IMR-90 (cell line): ENCODE measurements at places on chromosomes 1 and 21. TPM values are rescaled to one million over a fixed set of nuclear protein-coding genes. Genes with fewer than 3 reads are reported as not detected.

DNA sequence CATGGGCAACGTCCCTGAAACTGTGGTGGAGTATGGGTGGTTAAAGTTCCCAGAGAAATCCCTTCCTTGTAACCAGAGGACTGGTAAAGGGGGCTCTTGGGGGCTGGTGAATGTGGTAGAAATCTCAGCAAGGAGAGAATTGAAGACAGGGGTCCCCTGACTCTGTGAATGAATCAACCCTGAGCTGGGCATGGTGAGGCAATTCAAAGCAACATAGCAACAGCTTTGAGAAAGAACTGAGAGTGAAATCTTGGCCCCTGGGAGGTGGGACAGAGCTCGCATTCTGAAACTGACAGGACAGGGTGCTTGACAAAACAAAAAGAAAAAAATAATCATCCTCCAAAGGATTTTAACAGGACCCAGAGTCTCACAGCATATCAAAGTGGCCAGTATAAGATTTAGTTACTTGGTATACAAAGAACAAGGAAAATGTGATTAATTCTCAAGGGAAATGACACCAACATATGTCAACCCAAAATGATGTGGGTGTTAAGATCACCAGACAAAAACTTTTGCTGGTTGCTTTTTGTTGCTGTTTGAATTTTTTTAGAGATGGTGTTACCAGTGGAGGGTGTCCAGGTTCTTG is 11.7 kb upstream of the SUMO3 start:
- DNase-seq = no peak

DNA sequence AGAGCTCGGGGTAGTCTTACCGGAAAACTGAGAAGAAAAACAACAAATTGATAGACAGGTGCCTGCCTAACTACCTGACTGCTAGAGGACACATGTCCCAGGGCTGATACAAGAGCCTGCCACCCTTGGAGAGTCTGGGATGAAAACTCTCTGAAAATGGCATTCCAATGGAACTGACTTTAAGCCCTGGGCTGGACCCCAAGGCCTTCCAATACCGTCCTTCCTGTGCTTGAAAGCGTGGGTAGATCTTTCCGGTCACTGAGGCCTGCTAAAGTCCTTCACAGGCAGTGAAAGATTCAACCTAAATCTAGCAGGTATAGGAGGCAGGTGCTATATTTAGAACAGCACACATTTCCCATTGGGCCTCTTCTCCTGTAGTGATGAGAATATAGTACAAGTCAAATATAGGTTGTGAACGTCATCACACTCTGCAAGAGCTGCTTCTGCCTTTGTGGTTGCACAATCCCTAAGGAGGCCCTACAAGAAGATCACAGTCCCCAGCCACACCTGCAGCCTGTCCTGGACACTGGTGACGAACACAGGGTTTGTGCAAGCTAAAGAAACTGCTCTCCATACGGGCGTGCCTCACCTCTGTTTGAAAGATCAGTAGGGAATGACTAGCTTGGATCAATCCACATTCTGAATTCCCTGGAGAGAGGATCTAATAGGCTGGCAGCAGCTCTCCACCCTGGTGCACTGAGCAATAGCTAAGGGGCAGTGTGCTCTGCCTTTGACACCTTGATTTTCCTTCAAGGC is 876 bp upstream of the CHML start:
- no peak for DNase-seq

DNA sequence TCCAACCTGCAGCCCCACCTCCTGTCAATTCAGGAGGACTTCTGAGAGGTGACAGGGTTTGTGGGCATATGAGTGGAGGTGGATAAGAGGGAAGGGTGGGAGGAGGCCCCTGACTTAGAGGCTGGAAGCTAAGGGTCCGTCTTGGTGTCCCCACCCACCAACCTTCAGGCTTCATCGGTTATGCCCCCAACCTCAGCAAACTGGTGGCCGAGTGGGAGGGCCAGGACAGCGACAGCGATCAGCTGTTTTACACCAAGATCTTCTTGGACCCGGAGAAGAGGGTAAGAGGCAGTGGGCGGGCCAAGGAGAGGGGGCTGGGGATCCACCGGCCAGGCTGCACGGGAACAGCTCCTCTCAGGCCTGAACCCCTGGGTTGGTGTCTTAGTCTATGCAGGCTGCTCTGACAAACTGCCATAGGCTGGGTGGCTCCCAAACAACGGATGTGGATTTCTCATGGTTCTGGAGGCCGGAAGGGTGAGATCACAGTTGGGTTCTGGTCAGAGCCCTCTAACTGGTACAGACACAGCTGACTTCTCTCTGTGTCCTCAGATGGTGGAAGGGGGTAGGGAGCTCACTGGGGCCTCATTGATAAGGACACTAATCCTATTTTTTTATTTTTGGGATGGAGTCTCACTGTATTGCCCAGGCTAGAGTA is 18.1 kb downstream of the PLOD1 start:
- DNase-seq = no peak

- no peak for DNase-seq
These were observed 23.0 kb upstream of the DDOST start for GRCh38 chr1:20684050-20684620.

DNA sequence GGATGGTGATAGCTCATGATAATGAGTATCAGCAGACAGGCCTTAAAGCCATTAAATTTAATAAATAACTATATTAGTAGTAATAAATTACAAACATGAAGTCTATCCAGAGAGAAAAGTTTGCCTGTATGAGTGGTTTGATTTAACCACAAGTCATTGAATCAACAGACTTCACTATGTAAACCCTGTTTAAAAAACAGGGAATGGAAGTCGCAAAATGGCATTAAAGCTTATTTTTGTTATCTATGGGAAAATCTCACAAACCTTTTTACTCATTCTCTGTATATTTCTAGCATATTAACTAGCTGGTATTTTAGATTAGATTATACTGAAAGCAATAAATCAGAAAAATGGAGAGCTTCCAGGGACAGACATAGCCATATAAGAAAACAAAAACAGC is 45.3 kb downstream of the SASS6 start:
- no peak for DNase-seq

DNA sequence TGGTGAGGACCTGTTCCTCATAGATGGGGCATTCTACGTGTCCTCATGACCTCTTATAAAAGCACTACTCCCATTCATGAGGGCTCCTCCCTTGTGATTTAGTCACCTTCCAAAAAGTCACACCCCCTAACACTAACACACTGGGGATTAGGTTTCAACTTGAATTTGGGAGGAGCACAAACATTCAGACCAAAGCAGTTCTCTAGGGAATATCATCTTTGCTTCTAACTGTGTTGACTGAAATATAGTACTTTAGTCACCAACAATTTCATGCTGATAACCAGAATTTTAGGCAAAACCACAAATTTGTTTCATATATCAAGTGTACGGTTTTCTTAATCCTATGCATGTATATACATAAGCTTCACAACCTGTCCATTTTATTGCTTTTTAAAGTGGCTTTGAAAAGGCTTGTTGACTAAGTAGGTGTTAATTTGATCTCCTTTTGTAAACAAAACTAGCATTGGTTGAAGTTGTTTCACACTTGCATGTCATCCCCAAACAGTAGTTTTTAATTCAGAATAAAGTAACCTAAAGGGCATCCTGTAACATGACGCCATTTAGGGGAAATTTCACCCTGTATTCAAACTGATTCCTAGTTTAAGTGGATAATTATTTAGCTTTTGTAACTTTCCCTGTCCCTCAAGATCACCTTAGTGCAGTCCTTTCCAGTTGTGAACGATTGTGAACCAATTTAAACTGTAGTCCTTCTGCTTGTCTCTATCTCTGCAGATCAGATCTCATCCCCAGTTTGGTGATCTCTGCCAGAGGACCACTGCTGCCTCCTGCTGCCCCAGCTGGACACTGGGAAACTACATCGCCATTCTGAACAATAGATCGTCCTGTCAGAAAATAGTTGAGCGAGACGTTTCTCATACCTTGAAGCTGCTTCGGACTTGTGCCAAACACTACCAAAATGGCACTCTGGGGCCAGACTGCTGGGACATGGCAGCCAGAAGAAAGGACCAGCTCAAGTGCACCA is 141.1 kb downstream of the TLR5 start:
- DNase-seq = no peak

DNA sequence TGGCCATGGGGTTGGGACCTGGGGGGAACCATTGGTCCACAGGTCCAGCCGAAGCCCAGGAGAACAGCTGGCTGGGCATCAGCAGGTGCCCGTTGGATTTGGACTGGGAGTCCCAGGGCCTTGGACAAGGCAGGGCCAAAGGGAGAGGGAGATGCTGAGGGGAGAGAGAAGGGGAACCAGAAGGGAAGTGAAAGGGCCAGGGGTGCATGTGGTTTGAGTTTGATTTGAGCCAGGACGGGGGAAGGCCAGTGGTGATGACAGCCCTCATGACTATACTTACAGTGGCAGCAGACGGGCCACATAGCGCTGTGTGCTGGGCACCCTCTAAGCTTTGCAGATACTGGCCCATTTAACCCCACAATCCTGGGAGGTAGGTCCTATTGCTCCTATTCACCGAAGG is 18.8 kb downstream of the AGRN start:
- DNase-seq = no peak

DNA sequence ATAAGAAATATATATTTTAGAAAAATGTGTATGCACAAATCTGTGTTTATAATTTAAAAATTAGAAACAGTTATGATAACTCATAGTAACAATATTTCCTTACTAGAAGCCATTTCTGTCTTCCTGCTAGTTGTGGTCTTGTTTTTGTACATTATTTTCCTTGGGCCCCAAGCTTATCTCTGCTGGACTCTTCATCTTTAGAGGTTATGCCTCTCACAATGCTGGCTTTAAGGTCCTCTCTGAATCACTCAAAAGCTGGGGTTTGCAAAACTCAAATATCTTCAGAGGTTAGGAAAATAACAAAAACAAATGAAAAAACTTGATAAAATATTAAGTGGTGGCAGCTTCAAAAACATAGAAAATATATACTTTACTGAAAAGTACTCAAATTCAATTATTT is 133.8 kb downstream of the PTPRC start:
- DNase-seq = no peak

GRCh38 chr1:4308806-4309205 is 345.6 kb upstream of the AJAP1 start:
- no peak for DNase-seq

DNA sequence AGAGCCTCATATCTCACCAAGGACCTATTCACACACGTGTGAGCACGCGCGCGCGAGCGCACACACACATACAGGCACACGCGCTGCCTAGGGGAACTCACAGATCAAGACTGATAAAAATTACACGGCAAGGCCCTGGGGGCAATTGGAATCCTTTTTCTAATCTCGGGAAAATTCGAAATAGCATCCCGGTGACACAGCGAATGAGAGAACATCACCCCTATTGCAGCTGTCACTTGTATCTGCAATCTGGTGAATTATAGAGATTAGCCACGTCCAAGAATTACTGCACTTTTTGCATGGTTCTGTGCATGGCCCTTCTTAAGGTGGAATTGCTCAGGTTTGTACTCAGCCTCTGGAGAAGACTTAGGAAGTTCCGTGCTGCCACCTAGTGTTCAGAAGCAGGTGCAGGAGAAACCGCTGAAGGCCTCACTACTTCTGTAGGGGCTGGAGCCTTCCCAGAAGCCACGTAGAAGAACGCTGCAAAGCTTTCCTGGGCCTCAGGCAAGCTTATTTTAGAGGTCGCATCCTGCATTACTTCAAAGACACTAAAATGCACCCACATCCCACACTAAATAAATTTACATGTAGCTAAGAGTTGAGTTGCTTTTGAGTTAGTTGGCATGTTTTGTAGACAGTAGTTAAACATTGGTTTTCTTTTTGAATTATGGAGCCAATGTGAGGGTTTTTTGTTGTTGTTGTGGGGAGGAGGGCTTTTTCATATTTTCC is 229.2 kb upstream of the CAMK1G start:
- peak; percentile 92 for DNase-seq

DNA sequence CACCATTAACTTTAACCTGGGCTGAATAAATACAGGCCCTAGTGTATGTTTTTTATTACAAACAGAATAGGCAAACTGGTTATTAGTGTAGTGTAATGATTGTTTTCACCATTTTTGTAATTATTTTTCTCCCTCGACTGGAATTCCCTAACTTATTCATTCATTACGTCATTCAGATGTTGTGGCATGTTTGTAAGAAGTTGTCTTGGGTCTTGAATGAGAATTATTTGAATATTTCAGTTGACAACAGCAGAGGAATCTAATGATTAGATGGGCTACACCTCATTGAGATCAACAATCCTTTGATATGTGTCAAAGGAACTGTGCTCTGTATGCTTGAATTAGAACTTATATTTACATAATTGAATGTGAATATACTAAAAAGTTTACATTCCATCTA is 12.8 kb downstream of the XCL1 start:
- no peak for DNase-seq

GRCh38 chr21:44896561-44897286 is 23.2 kb upstream of the PTTG1IP start:
- no peak for DNase-seq

GRCh38 chr1:155226910-155227260 is 18.4 kb downstream of the MTX1 start:
- DNase-seq = peak; percentile 38

- DNase-seq = peak; percentile 45
These were observed 9.6 kb upstream of the GUCA2A start for GRCh38 chr1:42173961-42174735.

GRCh38 chr1:203340112-203340790 is 10.7 kb downstream of the FMOD start:
- peak; percentile 84 for DNase-seq

DNA sequence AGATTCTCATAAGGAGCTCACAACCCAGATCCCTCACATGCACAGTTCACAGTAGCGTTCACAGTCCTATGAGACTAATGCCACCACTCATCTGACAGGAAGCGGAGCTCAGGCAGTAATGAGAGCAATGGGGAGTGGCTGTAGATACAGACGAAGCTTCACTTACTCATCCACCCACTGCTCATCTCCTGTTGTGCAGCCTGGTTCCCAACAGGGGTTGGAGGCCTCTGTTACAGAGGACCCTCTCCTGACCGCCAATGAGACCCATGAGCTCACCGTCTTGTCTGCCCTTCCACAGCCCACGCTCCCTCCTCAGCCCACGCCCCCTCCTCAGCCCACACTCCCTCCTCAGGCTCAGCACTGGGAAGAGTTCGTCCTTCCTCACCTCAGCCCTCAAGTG is 39.6 kb downstream of the RSPH1 start:
- no peak for DNase-seq

DNA sequence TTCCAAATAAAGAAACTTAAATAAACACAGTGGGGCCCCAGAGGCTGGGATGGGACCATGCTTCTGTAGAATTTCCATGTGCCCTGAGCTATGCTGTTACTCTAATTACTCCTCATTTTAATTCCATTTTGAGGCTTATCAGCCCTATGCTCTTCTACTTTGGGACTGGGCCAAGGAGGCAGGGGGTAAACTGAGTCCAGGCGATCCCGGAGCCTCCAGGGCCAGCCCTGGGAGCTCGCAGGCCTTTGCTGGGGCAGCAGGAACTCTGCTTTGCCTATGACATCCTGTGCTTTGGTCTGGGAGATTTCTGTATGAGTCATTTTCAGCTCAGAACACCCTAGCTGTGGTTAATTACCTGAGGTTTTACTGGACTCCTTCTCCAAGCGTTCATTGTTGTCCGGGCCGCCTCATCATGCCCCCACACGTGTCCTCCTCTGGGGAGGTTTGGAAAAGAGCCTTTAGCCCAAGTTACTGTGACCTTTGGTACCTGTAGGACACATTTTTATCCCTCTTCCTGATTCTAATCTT is 95.7 kb downstream of the RHOU start:
- peak; percentile 65 for DNase-seq

Gene CYP4A11
- total RNA-seq = not detected in 2 replicates

Gene FAAH
- total RNA-seq = under 0.01 TPM in 1 of 2 replicates, not detected in the other

Gene KCNH1
- 0.54 and 0.56 TPM in 2 replicates for total RNA-seq

Gene CDC7
- 4.7 and 6.9 TPM in 2 replicates for total RNA-seq

Gene FMO2
- under 0.01 TPM in 2 replicates for total RNA-seq

Gene OR2L3
- total RNA-seq = not detected in 2 replicates

Gene S100A5
- total RNA-seq = 0.56 TPM in 1 of 2 replicates, not detected in the other

Gene TMEM51
- total RNA-seq = 2.7 and 3.6 TPM in 2 replicates

Gene BRINP3
- total RNA-seq = under 0.01 and 0.36 TPM in 2 replicates

Gene TPTE
- total RNA-seq = not detected in 2 replicates

Gene IGSF9
- total RNA-seq = not detected in 2 replicates

Gene SELP
- total RNA-seq = not detected in 2 replicates

Gene TARDBP
- total RNA-seq = 36.7 and 98.0 TPM in 2 replicates
